Cardiac muscle cell (in vitro differentiated cells and primary cell): ENCODE measurements at places on chromosomes 4 and X. TPM values are rescaled to one million over a fixed set of nuclear protein-coding genes. Genes with fewer than 3 reads are reported as not detected.

DNA sequence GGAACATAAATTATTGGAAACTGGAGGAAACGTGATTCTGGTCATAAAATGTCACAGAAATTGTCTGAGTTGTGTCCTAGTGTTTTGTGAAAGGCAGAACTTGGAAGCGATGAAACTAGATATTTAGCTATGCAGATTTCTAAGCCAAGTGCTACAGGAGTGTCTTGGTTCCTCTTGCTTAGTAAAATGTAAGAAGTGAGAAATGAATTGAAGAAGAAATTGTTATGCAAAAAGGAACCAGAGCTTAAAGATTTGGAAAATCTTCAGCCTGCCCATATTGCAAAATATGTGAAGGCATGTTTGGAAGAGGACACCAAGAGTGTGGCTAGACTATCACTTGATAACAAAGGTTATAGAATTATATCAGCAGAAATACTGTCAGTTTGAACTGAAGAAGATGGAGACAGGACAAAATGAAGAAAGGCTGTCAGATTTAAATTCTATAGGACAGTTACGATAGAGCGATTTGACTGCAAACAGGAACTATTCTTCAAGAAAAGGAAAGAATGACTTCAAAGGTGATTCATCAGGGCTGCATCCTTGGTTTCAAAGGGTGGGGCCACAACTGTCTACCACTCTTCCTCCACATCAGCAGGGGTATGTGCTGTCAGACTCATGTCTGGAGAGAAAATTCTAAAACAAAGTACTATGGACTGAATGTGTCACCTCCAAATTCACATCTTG lies 9.4 kb upstream of the CDS1 start:
- DNase-seq: no peak

DNA sequence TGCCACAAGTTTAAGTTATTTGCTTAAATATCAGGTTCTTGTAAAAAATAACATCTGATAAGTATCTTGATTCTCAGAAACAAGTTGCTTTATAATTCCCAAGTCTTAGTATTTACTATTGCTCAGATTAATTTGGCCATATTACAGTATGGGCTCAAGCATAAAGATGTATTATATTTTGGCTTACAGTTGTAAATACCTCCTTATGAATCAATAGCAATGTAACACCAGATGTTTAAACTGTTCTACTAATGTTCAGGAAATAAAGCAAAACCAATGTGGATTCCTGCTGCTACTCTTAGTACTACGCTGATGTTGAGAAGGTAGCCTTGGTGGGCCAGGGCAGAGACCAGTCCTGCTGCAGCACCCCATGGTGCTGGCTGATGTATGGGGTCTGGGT lies 102.7 kb downstream of the MGST2 start:
- no peak for DNase-seq

DNA sequence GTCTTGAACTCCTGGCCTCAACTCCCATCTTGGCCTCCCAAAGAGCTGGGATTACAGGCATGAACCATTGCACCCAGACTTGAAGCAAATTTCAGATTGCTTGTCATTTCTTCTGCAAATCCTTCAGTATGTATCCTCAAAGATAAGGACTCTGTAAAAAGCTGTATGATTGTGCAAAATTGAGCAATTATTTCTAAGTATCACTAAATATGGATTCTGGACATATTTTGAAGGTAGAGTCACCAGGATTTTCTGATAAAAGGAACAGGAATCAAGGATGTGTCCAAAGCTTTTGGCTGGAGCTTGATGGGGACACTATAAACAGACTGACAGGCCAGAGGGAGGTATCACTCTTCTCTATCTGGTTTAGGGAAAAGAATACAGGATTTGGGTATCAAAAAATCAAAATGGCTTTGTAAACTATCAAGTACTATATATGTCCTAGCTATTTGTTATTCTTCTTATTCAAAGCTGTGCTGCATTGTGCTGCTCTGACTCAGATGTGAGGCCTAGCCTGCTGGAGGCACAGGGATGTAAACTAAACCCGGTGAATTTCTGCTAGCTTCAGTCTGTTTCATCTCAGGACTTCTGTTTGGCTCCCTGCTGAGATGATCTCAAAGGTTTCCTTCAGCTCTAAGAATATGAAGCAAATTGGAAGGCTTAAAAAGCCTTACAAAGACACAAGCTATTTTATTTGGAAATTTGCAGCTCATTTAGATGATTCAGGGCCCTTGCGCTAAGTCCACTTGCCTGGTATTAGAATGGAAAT lies 8.3 kb downstream of the RPS4X start:
- peak; percentile 58 for DNase-seq

- DNase-seq: no peak
Measured at GRCh38 chr4:147219145-147219544, 261.8 kb upstream of the EDNRA start.

The GPR173 gene
- total RNA-seq: 4.8 and 12.6 TPM in 2 replicates
